CD4-positive, alpha-beta T cell treated with Interleukin-21 for 1 hour (primary cell): ENCODE measurements at places on chromosomes 2 and 18.

- peak; percentile 4 for DNase-seq
These were observed 105.6 kb downstream of the CRIM1 start for GRCh38 chr2:36461039-36461681.

- DNase-seq = no peak
These were observed 101.8 kb upstream of the MYO3B start for GRCh38 chr2:170076189-170076588.

- DNase-seq = no peak
These were observed 7.6 kb upstream of the ADAM23 start for GRCh38 chr2:206435742-206436141.

GRCh38 chr2:79512442-79513401, at the start of gene CTNNA2:
Gene CTNNA2, plus strand, starts transcription at chr2:79513051.
- no peak for DNase-seq

- no peak for DNase-seq
These were observed 52.0 kb downstream of the SPAG16 start for GRCh38 chr2:213336253-213336770.

DNA sequence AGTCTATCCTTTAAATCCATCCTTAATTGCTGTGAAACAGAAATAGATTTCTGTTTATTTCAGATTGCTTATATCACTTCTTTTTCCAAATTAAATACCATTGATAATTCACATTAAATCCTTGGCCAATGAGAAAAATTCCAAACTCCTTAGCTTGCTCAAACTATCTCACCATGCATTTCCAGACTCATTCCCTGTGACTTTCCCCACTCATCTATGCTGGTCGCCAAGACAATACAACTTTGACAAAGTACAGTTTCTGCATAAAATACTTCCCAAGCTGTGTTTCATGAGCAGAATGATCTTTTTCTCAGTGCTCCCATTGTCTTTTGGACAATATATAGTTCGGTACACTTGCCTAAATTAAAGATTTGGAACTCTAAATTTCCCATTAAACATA, 575.6 kb downstream of the CPS1 start:
- no peak for DNase-seq

DNA sequence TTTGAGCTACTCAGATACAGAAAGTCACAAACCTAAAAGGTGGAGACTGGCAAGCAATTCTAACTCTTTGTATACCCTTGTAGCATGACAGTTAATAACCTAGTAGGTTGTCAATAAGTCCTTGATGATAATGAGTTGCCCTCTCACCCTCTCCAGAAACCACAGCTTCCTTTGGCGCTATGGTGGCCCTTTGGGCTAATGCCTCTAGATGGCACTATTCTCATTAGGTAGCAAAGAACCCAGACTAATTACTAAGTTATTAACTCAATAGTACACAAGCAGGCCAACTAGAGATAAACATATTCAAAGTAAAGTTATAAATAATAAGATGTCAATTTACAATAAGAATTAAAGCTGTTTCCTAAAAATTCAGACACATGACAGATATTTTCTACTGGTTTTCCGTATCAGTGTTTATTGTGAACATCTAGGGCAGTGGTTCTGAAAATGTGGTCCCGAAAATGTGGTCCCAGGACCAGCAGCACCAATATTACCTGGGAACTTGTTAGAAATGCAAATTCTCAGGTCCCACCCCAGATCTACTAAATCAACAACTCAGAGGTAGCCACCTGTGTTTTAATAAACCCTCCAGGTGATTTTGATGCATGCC, 41.1 kb downstream of the LDAH start:
- peak; percentile 36 for DNase-seq

- DNase-seq = no peak
These were observed 42.8 kb downstream of the TRAPPC12 start for GRCh38 chr2:3422161-3422779.

GRCh38 chr2:201906777-201907562, 100.6 kb downstream of the CDK15 start:
- no peak for DNase-seq

GRCh38 chr2:165911231-165911630, 42.3 kb downstream of the TTC21B start:
- DNase-seq = no peak

DNA sequence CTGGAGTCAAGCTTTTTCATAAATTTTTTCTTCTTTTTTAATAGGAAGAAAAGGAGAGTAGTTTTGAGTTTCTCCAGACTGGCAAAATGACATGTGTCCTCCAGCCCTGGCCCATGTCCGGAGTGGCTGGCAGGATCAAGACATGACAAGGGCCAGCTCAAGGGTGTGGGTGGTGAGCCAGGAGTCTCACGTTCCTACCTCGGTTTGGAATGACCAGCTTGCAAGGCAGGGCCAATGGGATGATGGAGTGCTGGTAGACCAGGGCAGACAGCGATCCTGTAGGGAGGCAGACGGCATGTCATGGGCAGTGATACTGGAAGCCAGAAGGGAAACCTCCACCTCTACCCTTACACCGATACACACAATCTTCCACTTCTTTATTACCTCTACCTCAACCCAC, 190.6 kb downstream of the TNS1 start:
- DNase-seq = no peak

DNA sequence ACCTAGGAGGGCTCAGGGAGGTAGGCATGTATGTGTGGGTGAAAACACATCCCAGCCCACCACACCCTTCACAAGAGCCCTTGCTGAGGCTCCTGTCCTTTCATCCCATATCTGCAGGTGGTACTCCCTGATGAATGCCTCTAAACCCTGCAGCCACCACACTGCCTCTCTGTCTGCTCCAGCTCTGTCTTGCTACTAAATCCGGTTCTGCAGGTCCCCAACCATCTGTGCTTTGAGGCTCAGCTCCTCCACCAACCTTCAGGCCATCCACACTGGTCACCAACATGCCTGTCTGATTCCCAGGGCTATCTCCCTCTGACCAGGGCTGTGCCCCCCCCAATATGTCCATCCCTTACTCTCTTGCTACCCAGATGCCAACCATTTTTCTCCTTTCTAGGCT, 92.7 kb downstream of the BIN1 start:
- no peak for DNase-seq

DNA sequence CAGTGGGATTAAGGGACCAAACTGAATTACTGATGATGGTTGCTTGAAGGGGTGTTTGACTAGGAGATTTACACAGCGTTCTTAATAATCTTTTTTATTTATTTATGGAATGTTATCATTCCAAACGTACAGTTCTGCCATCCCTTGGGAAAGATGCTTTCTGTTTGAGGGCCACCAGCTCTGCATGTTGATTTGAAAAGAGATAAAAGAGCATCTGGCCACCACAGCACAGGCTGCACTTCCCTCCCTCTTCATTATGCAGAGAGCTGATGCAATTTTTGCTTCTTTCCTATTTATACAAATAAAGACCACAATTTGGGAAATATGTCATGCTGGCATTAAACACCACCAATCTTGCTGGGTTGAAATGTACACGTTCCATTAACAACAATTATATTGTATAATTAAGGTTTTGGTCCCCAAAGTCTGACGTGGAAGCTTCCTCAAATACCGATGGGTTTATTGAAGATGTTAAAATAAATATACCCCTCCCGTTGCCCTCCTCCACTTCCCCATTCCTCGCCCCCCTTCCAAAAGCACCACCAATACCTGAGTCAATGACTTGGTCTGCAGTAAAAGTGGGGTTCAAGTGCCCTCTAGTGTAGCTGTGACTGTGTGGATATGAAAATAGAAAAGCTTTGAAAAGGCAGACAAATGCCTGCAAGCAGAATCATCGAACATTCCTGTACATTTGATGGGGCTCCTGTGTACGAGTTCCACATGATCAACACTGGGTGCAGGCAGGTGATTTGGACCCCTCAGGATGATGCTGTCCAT, 211.9 kb downstream of the HRH4 start:
- DNase-seq = peak; percentile 3

- peak; percentile 66 for DNase-seq
These were observed 225.4 kb upstream of the ID2 start for GRCh38 chr2:8456151-8457091.

- no peak for DNase-seq
These were observed 323.9 kb upstream of the ID2 start for GRCh38 chr2:8357738-8358518.

GRCh38 chr2:133817680-133818566, 249.7 kb upstream of the NCKAP5 start:
- DNase-seq = no peak

DNA sequence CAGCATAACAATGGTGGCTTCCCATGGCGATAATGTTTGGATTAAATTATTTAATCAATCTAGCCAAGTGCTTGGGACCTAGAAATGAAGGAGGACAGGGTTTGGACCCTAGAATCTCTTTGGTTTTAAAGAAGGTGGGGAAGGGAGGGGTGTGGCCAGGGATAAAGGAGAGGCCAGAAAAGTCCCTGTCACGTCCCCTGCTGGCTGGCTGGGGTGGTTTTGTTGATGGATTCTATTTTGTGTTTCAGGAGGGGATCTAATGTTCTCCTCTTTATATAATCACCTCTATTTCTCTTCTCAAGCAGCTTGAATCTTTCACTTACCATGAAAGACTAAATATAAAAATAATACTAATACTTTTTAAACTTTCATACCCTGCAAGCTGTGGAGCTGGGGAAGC, 52.6 kb upstream of the GALR1 start:
- no peak for DNase-seq

DNA sequence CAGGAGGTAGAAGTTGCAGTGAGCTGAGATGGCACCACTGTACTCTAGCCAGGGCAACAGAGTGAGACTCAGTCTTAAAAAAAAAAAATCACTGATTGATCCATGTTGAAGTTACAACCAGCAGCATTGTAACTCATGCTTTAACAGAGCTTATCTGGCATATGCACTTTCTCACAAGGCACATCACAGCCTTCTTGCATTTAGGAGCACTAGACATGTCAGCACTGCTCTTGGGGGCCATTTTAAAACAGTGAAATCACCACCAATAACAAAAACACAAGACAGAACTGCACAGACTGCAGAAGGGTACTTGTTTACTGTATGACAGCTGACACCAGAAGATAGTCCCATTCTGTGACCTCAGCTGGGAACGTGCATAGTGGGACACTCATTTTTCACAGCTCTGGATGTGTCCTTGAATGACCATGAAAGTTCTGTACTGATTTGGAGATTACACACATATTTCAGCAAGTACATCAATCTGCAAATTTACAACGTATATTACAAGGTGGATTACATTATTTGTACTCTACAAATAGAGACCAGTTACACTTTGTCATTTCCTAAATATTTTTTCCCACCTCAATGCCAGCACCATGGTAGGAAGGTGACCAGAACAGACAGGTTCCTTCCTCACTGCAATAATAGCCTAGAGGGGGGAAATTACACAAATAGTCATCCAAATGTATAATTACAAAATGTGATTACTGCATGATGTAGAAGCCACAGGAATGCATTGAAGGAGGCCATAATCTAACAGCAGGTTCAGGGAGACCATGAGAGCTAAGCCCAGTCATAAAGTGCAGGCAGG, 35.1 kb downstream of the CCBE1 start:
- no peak for DNase-seq

- no peak for DNase-seq
These were observed 13.3 kb downstream of the MPP4 start for GRCh38 chr2:201685156-201685555.

GRCh38 chr18:51171625-51172259, 25.7 kb downstream of the MEX3C start:
- DNase-seq = no peak

- DNase-seq = no peak
These were observed 402.5 kb upstream of the TRIB2 start for GRCh38 chr2:12314127-12314760.

DNA sequence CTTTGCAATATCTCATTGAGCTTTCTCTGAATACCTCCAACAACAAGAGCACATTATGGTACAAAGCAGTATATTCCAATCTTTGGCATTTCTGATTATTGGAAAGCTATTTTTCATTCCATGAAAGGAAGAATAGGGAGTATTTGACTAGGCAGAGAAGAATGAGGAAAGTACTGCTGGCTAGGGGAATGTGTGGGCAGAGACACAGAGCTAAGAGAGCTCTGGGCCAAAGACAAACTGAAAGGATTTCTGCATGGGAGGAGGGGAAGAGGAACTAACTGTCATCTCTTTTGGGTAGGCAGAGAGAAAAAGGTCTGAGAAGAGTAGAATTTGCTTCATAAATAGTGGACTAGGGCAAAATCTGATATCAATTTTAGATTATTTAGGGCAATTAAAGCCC, 150.8 kb downstream of the CCDC85A start:
- DNase-seq = no peak

DNA sequence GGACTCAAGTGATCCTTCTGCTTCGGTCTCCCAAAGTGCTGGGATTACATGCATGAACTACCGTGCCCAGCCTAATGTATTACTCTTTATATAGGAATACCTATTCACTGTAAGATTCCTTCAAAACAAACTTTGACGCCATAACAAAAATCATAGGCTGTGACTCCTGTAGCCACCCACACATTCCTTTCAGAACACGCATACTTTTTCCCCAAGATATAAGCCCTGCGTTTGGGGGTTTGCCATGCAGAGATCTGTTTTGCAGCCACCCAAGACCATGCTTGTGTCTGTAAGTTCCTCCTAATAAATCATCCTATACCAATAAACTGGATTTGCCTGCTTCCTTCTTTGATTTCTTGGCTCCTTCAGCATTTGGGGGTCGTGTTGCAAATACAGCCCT, 46.0 kb upstream of the STON1 start:
- DNase-seq = no peak

DNA sequence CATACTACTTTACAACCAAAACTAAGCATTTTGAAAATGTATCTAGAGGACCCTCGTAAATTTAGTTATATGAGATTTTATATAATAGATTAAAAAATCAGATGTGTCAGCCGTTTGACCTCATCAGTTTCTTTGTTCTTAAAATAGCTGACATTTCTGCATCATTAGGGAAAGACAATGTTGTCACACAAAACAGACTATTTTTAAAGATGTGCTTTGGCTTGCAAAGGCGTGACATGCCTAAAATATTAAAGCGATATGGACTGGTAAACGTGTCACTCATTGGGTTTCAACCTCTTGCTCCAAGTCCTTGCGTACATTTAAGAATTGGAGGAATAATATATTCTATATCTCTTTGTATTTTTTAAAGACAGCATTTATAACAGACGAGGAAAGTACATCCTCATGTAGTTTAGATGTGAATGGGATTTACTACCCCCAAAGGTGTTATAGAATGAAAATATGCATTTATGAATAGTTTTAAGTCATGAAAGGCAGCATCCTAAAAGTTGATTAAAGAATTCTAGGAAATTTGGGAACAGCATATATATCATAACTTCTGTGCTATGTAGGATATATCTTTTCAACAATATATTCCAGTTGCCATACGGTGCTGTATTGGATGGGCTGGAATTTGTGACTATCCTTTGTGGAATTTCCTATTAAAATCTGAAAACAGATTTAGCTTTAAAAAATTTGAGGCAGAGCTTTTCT, 3.8 kb downstream of the MYL12A start:
- no peak for DNase-seq
